ENCODE measurements at places on chromosomes 6 and 20.

DNA sequence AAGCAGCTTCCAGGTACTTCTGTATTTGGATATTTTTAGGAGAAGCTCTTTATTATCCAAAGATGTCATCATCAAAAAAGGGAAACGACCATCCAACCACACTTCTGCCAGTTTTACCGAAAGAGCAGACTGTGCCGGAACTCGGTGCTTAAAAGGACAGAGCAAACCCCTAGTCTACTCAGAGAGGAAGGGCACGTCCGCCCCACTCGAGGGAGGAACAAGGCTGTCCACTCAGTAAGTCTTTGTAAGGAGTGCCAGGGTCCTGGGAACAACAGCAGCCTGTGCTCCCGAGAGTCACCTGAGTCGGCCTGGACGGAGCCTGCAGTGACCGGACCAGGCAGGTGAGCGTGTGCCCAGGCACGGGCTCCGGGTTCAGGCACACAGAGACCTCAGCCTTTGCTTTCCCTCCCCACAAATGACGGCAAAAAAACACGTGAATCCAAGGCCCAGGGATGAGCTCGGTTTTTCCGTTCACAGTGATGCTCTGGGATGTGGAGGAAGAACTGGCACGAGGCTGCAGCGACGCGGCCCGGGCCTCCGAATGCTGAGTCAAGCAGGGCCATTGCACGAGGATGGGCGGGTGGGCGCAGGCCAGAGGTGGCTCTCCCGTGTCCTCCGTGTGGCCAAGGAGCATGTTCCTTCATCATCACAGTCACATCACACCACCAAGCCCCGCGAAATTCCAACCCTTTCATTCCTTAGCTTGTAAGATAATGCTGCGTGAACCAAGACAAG lies 17.4 kb upstream of the SLCO4A1 start:
- no peak for DNase-seq

GRCh38 chr20:12729326-12729725 lies 279.4 kb upstream of the SPTLC3 start:
- no peak for DNase-seq

GRCh38 chr20:48708116-48708515 lies 119.7 kb downstream of the PREX1 start:
- no peak for DNase-seq

GRCh38 chr6:53543359-53544216 lies 1.3 kb downstream of the GCLC start:
- no peak for DNase-seq

- DNase-seq: peak; percentile 70
Measured at GRCh38 chr6:144581812-144582537, 296.8 kb downstream of the UTRN start.

Measured in GM23338 (cell line).